ENCODE measurements at places on chromosomes 1 and 21.

GRCh38 chr1:113605146-113605545 lies 154.1 kb downstream of the PHTF1 start:
- DNase-seq = no peak

DNA sequence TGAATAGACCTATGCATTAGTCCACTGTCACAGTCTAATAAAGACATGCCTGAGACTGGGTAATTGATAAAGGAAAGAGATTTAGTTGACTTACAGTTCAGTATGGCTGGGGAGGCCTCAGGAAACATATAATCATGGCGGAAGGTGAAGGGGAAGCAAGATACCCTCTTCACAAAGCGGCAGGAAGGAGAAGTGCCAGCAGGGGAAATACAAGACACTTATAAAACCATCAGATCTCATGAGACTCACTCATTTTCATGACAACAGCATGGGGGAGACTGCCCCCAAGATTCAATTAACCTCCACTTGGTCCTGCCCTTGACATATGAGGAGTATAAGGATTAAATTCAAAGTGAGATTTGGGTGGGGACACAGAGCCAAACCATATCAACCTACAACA lies 59.4 kb downstream of the CAPN9 start:
- no peak for DNase-seq

DNA sequence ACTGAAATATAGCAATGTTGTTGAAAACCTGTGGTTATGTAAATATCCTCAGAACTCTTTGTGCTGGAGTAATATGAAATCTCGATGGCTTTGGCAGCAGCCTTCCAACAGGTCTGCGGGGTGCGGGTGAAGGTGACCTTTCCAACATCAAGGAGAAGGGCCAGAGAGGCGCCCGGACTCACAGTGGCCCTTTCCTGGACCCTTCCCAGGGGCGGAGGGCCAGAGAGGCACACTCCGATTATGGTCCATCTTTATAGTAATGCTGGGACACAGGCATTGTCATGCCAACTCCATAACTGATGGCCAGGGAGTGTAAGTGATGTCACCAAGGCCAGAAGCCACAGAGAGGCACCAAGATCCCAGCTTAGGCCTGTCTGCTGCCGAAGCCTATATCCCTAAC lies 18.1 kb downstream of the SLC37A1 start:
- DNase-seq = no peak

DNA sequence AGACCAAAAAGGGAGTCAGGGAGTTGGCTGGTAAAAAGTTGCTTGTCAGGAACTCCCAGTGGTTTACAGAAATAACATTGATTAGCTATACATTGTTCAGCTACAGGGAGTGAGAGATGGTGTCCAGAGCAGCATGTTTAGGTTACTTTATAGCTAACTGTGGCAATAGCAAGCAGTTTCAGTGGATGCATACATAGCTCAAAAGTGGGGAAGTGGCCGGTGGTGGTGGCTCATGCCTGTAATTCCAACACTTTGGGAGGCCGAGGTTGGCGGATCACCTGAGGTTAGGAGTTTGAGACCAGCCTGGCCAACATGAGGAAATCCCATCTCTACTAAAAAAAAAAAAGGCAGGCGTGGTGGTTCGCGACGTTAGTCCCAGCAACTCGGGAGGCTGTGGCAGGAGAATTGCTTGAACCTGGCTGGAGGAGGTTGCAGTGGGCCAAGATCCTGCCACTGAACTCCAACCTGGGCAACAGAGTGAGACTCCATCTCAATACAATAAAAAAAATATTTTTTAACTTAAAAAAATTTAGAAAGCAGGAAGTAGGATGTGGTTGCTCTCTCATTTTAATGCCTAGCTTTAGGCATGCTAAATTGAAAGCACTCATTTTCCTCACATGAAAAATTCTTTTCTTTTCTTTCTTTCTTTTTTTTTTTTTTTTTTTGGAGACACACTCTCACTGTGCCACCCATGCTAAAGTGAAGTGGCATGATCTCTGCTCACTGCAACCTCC lies 109.7 kb downstream of the PPIAL4G start:
- DNase-seq = no peak

GRCh38 chr1:226648421-226648820 lies 90.7 kb downstream of the ITPKB start:
- no peak for DNase-seq
